K562 (cell line): ENCODE measurements at places on chromosomes 5 and 9. TPM values are rescaled to one million over a fixed set of nuclear protein-coding genes. Genes with fewer than 3 reads are reported as not detected.

The TXNDC8 gene
- not detected in 2 replicates for total RNA-seq

The OTULIN gene
- total RNA-seq: 33.6 and 34.7 TPM in 2 replicates

The ZBTB34 gene
- total RNA-seq: 13.4 and 14.6 TPM in 2 replicates

The CTXN3 gene
- not detected in 2 replicates for total RNA-seq

The TLE4 gene
- total RNA-seq: 8.2 and 8.8 TPM in 2 replicates

The CAVIN4 gene
- total RNA-seq: 0.18 and 0.20 TPM in 2 replicates
